ENCODE measurements at places on chromosomes 6 and 20.

- no peak for DNase-seq
Measured at GRCh38 chr6:109450801-109451200, 4.8 kb downstream of the MICAL1 start.

- DNase-seq, result no peak
Measured at GRCh38 chr6:111788379-111789276, 84.6 kb downstream of the FYN start.

GRCh38 chr20:4683261-4683660 lies 38.4 kb upstream of the PRND start:
- DNase-seq, result no peak

DNA sequence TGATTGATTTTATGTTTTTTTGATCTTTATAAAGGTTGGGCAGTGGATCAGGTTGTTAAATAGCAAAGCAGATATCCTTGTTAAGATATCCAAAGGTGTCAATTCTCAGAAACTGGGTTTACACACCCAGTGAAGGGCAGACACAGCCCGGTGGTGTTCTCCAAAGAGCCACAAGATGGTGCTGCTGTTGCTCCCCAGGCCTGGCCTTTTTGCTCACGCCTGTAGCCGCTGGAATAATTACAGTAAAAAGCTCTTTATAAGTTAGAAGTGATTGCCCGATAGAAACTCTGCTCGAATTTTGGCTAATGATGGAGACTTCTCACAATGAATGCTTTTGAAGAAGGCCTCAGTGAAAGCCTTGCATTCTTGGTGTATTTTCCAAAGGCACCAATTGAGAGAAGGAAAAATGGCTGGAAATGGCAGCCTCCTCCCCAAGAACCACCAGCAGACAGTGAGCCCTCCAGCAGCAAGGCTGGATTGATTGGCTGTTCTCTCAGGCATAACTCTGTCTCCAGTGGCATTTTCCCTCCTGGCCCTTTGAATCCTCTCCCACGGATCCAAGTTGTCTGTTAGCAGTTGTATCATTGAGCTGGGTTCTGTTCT lies 120.5 kb upstream of the CHD6 start:
- no peak for DNase-seq

DNA sequence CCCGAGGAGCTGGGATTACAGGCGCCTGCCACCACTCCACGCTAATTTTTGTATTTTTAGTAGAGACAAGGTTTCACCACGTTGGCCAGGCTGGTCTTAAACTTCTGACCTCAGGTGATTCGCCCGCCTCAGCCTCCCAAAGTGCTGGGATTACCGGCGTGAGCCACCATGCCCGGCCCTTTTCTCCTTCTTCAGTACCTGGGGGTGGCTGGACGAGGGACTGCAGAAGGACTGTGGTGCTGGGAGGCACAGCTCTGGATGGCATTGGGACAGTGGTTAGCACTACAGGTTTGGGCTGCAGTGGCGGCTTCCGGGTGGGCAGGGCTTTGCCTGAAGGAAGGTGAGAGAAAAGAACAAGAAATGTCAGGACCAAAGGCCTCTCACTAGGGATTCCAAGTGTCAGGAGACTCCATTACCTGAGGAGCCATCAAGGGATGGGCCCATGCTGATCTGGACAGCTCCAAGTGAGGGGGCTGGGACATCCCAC lies 7.4 kb downstream of the ATF6B start:
- no peak for DNase-seq

DNA sequence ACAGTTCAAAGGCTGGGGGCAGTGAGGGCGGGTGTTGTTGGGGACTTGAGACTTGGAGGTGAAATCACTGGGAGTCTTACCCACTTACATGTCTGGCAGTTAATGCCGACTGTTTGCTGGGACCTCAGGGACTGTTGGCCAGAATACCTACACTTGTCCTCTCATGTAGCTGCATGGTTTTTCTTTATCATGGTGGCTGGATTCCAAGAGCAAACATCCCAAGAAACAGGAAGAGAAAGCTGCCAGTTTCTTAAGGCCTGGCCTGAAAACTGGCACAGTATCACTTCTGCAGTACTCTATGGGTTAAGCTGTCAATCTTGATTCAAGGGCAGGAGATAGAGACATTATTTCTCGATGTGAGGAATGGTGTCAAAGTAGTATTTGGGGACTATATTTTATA lies 19.8 kb upstream of the C6orf62 start:
- no peak for DNase-seq

DNA sequence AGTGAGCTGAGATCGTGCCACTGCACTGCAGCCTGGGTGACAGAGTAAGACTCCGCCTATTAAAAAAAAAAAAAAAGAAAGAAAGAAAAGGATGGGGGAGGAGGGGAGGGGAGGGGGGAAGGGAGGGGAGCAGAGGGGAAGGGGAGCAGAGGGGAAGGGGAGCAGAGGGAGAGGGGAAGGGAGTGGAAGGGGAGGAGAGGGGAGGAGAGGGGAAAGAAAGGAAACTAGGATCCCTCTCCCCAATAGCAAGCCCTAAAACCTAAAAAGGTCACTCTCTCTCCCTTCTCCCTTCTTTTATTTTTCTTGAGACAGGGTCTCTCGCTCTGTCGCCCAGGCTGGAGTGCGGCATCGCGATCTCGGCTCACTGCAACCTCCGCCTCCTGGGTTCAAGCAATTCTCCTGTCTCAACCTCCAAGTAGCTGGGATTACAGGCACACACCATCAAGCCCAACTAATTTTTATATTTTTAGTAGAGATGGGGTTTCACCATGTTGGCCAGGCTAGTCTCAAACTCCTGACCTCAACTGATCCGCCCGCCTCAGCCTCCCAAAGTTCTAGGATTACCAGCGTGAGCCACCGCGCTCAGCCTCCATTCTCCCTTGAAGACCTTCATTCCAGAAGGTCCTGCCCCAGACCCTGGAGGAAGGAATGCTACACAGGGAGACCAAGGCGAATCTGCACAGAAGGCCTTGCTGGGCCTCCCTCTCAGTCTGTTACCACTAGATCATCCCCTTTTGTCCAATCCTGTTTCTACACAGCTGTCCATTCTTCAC lies 45.8 kb upstream of the PIM1 start:
- DNase-seq, result no peak

- DNase-seq, result no peak
Measured at GRCh38 chr6:20542927-20543602, 8.8 kb downstream of the CDKAL1 start.

GRCh38 chr6:11202513-11203305 lies 29.8 kb downstream of the NEDD9 start:
- DNase-seq, result no peak

DNA sequence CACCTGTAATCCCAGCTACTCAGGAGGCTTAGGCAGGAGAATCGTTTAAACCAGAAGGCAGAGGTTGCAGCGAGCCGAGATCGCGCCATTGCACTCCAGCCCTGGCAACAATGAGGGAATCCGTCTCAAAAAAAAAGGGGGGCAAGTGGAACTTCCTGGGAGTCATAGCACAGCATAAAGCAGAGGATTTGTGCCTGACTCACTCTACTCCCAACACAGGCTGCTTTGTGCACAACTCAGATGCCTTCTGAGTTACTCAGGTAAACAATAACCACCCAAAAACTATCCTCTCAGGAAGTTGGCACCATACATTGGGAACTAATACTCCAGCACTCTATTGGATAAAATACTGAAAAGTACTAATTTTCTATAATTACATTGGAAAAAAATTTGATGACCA lies 2.5 kb upstream of the TMEM244 start:
- no peak for DNase-seq

DNA sequence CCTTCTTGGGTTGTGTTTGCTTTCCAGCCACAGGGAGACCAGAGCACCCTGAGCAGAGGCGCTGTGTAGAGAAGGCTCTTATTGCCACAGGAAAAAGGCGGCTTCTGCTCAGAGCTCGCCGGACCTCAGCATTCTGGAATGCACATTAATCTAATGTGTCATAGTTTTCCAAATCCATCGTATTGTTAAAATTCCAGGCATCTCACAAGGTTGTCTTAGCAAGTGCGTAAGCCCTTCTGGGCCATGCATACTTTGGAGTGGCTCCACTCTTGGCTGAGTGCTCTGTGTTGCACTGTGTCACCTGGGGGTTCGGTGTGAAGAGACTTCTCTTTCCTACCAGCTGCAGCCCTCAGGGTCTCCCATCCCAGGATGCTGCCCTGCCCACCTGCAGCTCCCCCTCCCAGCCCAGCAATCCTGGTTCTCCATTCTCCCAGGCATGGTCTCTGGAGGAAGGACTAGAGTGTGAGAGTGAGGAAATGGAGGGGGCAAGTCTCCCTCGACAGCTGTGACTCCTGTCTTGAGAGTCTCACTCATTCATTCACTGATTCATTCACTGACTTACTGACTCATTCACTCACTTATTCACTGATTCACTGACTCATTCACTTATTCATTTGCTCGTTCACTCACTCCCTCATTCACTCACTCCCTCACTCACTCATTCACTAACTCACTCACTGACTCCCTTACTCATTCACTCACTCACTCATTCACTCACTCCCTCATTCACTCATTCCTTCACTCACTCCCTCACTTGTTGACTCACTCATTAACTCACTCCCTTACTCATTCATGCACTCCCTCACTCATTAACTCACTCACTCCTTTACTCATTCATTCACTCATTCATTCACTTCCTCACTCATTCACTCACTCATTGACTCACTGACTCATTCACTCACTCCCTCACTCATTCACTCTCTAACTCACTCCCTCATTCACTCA lies 83.7 kb upstream of the MPC1 start:
- no peak for DNase-seq

- DNase-seq, result no peak
Measured at GRCh38 chr6:155078331-155078745, 83.2 kb downstream of the TIAM2 start.

GRCh38 chr20:47764154-47764733 lies 21.0 kb downstream of the SULF2 start:
- DNase-seq, result no peak

GRCh38 chr6:113732384-113732966 lies 124.7 kb upstream of the MARCKS start:
- DNase-seq, result no peak

GRCh38 chr6:5979650-5980420 lies 26.9 kb downstream of the NRN1 start:
- no peak for DNase-seq

DNA sequence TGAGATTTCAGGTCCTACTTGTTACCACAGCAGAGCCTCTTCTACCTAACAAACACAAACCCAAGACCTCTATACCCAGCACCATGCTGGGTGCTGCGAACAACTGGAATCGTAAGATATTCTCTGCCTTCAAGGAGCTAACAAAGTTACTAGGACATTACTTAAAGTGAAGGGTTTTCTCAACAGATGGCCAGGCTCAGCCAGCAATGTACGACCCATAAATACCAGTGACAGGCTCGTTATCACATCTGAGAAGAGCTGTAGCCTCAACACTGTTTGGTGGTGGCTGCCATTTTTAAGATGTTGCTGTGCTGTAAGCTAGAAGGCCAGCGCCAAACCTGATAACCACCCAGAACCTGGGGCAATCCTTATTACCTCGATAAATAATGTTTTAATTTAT lies 406.5 kb downstream of the KIF16B start:
- no peak for DNase-seq

- DNase-seq, result peak; percentile 39
Measured at GRCh38 chr20:50120935-50121693, 8.2 kb upstream of the UBE2V1 start.

DNA sequence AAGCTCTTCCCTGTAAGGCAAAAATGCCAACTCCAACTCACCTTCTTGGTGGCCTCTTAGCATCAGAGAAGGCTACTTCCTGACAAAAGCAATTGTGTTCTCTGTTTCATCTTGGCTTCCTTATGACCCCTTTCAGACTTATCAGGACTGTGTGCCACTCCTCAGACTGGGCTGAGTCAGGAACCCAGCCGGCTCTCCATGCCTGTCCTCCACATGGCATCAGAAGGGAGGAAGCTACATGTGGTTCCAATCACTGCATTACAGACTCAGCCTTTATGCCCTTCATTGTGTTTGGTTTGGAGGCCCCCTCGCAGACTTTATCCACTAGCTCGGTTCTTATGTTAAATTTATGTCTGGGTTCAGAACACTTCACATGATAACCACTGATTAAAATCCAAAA lies 142.5 kb downstream of the SLC24A3 start:
- DNase-seq, result no peak

DNA sequence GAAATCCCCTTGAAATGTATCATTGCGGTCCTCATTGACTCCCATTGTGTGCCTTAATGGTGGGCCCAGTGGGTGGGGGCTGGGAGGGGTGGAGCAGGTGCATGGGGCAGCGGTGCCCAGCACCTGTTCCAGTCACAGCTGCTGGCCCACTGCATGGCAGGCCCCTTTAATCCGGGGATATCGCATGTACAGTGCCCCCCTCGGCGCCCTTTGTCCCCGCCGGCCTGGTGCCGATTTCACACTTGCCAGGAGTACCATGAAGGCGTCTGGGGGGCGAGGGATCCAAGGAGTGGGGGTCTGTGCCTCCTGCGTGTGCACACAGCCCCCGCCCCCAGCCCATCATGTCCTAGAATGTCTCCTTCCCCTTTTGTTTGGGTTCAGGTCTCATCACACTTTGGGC lies 2.8 kb downstream of the SNAI1 start:
- no peak for DNase-seq

GRCh38 chr20:38179846-38180245 lies 14.8 kb upstream of the TGM2 start:
- DNase-seq, result no peak

- no peak for DNase-seq
Measured at GRCh38 chr6:148739822-148740128, 7.1 kb upstream of the UST start.

DNA sequence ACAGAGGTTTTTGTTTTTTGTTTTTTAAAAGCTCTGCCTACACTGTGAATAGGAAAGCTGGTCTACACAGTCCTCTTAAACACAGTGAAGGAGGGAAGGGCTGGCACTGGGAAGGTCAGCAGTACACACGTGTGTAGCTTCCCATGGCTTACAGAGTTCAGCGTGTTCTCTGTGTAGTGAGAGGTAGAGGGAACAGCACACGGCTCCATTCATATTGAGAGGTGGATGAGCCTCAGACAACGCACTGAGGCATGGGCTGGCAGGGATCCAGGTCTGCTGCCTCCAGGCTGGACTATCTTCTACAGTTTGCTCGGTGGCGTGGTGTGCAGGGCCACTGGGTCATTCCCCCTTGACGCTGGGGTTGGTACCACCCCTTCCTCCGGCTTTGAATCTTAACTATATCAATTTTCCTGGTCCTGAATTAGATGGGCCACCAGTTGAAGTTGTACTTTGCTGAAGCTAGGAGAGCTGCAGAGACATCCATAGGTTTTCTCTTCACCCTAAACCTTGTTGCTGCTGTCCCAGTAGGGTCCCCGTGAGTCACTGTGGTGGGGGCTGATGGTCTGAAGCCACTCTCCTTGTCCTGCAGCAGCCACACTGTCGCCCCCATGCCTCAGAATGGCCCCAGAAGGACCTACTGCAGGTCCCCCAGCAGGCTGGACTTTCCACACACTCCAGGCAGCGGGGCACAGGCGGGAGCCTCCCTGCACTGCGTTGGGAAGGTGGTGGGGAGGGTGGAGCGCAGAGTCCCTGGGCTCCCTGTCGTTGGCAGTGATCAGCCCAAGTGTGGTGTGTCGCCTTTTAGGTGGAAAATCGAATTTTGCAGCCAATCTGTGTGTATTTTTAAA lies 2.0 kb downstream of the ARFGAP1 start:
- DNase-seq, result no peak

- DNase-seq, result no peak
Measured at GRCh38 chr6:21022343-21023107, 488.3 kb downstream of the CDKAL1 start.

All from stimulated activated CD8-positive, alpha-beta memory T cell treated with anti-CD3 and anti-CD28 coated beads, Interleukin-2, amount 100 ng/mL, for 1 hour (primary cell).